Cerebellum (tissue), 4 donors: ENCODE measurements at places on chromosomes 7 and 10.

DNA sequence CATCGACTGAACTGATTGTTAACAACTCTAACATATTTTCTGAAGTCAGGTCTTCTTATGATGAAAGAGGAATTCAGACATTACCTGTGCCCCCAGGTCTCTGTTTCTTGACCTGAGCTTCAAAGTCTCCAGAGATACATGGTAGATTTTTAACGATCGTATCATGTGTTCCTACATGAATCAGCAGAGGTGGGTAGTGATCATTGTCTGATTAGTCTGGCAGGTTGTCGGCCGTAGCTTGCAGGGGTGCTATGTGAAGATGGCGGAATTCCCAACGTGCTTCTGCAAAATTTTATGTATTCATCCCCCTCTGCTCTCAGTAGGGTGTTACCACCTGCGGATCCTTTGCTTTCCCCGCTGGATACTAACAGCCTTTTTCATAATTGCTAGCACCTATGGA is 581.9 kb downstream of the GATA3 start:
- DNase-seq, result no peak

- DNase-seq, result no peak
These were observed 71.8 kb upstream of the EMX2 start for GRCh38 chr10:117470733-117471132.

- DNase-seq, result no peak
These were observed 190.1 kb downstream of the PRPF18 start for GRCh38 chr10:13776861-13777311.

DNA sequence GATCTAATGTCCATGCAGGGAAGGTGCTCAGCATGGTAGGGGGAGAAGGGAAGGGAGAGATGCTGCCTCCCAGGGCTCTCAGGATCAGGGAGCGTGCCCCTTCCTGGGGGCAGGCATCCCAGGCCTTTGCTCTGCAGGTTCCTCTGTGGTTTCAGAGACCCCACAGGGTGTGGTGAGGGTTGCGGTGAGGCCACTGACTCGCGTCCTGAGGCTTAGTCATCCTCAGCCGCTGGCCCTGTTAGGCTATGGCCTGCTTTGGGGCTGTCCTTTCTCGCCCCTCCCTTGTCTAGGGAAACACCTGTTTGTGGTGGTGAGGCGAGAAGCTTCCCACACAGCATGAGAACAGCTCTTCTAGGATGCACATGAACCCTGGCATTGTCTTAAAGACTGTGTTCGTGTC is 558.3 kb upstream of the FOXK1 start:
- no peak for DNase-seq

- no peak for DNase-seq
These were observed 43.7 kb downstream of the CREB5 start for GRCh38 chr7:28456044-28456443.

DNA sequence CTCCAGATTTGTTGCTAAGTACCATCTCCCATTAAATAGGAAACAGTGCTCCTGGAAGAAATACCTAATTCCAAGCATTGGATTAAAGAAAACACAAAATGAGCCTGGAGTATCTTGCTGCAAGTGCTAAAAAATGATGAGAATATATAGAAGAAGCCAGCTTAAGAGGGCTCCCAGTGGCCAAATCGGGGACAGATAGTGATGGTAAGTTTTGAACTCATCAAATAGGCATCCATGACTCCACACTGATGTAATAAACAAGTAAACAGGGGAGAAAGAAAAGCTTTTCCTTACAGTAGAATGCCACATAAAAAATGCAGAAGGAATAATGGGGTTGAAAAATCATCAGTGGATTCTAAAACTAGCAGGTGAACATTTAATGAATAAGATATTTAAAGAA is 72.4 kb downstream of the CTTNBP2 start:
- no peak for DNase-seq

GRCh38 chr10:132697578-132698200 is 88.3 kb downstream of the NKX6-2 start:
- no peak for DNase-seq

- no peak for DNase-seq
These were observed 6.3 kb upstream of the CAMK2B start for GRCh38 chr7:44331682-44332081.

GRCh38 chr7:4277936-4278335 is 404.2 kb upstream of the FOXK1 start:
- no peak for DNase-seq

DNA sequence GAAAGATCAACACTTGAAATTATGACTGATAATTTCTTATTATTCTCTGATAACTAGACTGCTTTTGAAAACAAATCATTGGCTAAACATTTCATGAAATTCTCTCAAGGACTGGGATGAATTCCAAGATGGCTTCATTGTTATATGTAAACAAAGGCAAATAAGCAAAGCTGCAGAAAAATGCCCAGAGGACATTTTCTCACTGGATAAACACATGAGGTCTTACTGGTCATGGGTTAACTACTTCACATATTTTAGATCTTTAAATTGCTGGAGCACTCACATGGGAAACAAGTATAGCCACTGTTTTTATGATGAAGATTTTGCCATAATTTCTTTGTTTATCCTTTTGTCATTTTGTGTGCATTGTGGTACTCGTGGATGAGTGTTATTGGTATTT is 239.1 kb downstream of the PHF14 start:
- DNase-seq, result no peak

DNA sequence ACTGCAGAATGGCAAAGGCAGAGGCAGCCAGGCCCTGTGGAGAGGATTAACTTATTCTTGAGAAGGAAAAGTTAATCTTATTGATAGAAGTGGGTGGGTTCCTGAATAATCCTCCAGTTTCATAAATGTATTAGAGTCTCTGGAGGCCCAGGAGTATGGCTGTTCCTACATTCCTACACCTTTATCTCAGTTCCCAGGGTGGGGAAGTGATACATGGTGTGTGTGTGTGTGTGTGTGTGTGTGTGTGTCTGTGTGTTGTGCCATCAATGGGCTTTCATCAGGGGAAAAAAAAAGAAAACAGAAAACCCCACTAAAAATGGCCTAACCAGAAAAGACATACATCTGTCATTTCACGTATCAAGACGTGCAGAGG is 22.0 kb upstream of the GSDME start:
- no peak for DNase-seq

DNA sequence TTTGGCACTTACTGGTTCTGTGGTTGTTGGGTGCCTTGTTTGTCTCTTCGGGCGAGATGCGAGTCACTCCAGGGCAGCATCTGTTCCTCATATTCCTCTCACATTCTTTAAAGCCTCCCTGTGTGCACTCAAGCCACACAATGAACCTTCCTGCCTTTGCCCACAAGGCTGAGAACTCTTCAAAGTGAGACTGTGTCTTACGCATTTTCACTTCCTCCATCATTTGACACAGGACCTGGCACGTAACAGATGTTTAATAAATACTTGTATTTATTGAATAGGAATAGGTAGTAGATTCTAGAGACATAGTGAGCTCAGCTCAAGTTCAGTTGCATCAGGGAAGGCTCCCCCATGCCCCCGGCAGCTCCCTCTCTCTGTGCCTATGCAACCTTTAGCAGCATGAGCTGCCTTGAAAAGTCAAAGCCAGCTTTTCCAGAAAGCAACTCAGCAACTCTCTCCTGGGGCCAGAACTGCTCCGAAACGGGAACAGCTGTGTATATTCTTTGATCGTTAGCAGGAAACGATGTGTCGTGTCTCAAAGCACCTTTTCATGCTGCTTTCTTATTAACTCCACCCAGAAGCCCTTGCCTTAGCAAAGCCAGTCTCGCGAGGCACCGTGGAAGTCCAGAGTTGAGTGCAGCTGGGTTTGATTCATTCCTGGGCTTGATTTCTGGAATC is 97.5 kb downstream of the PFKFB3 start:
- no peak for DNase-seq

DNA sequence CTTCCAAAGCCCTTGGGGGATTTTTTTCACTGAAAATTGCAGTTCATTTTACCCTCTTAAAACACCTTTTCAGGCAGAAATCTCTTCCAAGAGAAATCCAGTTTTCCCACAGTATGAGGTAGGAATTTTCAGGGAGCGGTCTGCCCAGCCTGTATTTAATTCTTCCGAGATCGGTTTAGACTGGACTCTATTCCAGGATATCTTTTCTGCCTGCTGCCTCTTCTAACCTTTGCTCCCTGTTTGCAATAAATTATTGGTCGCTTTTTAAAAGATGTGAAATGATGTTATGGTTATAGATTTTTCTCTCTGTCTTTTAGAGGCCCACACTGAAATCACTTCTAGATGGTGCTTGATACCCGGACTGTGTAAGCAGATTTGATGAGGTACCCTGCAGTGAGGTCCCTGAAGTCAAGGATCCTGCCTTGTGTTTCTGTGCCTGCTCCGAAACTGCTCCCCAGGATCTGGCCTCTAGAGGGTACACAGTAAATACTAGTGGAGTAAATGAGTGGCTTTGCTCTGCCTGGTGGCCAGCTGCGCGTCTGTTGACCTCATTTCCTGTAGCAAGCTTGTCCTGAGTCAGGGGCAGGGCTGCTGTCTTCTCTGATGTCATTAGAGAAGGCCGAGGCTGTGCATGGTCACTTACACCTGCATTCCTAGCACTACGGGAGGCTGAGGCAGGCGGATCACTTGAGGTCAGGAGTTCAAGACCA is 191.6 kb downstream of the FANK1 start:
- no peak for DNase-seq

- peak; percentile 30 for DNase-seq
These were observed 11.8 kb downstream of the SLC25A13 start for GRCh38 chr7:96310110-96310509.

- DNase-seq, result no peak
These were observed 1.4 kb upstream of the CYP26A1 start for GRCh38 chr10:93072225-93072712.

GRCh38 chr10:16505161-16505560 is 16.5 kb downstream of the C1QL3 start:
- no peak for DNase-seq

- no peak for DNase-seq
These were observed 8.6 kb upstream of the CALML3 start for GRCh38 chr10:5515948-5516761.

DNA sequence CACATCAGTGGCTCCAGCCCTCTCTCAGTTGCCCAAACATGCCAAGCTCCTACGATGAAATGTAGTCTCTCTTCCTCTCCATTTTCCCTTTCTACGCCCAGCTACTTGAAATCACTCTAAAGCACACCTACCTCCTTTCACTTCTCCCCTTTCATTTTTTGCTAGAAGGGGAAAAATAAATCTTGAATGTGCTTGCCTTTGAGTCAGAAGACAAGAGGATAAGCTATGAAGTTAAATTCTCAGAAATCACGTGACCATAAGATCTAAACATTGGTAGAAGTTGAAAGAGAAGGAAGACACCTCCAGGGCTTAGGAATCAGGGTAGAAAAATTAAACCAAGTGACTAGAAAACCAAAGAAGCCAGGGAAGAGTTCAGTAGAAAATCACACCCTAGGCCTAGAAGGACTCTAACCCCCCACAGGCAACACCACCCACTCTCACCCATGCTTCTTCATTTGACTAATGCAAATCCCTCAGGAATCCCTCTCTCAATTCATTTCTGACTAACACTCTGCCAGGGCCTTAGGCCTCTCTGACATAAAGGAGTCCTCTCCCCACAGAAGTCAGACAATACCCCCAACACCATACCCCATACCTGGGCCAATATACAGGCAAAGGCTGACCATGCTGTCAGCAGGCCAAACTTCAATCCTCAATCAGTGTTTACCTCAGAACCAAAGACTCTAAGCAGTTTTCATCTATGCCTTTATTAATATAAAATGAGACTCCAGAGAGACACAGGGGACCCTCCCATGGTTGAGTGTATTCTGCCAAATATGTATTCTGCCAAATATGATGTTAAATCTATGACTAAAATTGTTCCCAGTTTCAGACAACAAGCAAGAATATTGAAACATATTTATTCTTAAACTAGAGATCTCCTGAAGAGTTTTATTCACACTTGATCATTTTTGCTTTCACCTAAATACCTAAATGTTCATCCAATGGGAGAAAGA is 84.8 kb downstream of the ELMO1 start:
- no peak for DNase-seq

DNA sequence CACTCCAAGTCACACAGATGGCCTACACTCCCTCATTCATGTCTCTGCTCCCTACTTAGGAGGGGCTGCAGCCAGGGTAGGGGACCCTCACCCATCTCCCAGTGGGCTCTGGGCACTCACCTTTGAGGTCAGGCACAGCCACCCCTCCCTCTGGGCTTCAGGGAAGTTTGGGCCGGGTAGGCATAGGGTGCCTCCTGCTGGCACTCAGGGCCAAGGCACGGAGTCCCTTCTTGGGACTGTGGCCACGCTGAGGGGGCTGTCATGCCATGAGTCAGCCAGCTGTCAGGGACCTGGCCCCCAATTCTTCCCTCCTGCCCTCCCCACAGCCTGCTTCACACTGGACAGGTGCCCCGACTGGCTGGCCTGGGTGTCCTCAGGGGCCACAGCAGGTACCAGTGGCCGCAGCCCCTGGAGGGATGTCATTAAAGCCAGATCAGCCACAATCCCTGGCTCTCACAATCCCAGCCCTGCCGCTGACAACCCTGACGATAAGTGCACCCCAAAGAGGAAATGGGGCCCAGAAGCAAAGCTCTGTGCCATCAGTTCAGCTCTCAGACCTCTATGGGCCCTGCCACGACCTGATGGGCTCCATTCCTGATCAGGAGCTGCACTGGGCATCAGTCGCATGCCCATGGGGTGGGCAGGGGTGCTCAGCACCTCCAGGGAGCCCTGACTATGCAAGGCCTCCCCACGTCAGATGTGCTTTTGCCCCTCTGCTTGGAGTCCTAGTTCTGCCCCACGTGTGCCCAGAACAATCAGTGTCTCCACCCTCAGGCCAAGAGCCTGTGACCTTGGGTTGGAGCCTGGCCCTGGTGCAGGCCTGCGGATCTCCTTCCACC is 34.1 kb upstream of the RET start:
- no peak for DNase-seq

DNA sequence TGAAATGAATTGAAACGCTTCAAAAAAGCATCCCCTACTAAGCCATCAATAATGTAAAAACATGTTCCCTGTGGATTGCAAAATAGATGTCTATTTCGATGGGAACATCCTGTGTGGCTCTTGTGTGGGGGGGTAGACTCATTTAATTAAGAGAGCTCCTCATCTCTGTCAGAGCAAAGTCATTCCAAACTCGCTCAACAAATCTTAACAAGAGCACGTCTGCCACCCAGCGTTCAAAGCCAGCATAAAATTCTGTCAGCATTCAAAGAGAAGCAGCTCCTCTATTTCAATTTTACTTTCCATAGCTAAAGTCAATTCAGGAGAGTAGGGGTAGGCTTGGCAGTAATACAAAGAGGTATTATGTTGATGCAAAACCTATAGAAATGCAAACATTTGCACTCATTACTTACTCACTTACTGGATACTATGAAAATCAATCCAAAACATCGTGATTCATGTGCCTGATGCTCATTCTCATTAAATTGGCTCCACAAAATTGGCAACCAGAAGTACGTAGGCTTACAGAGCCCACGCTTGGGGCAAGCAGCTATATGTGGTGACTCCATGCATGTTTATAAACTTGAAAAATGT is 114.9 kb downstream of the IPMK start:
- DNase-seq, result peak; percentile 26

- no peak for DNase-seq
These were observed 20.8 kb downstream of the EZH2 start for GRCh38 chr7:148863324-148863723.

- no peak for DNase-seq
These were observed 22.8 kb downstream of the EEPD1 start for GRCh38 chr7:36175886-36176285.

- DNase-seq, result no peak
These were observed 359.1 kb downstream of the CRPPA start for GRCh38 chr7:16062269-16062668.

- DNase-seq, result no peak
These were observed 159.9 kb downstream of the MGMT start for GRCh38 chr10:129626796-129627435.
